IMR-90 (cell line): ENCODE measurements at places on chromosomes 1 and 21.

GRCh38 chr1:224644553-224645154 lies 28.5 kb downstream of the CNIH3 start:
- peak; percentile 55 for DNase-seq

GRCh38 chr1:210125143-210125542 lies 107.5 kb upstream of the SERTAD4 start:
- no peak for DNase-seq

DNA sequence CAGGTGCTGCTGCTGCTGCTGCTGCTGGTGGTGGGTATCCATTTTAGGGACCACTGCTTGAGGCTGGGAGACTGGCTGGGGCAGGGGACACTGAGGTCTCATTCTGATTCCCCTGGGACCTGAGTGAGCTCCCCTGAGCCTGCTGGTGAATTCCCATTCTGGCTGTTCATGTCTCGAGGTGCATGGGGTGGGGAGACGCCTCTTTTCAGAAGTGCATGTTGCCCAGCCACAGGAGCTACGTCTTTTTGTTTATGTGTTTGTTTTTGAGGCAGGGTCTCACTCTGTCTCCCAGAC lies 133.4 kb downstream of the RHOU start:
- no peak for DNase-seq

GRCh38 chr1:117106478-117106877 lies 15.1 kb downstream of the TRIM45 start:
- no peak for DNase-seq

- no peak for DNase-seq
Measured at GRCh38 chr1:114719424-114719787, 2.8 kb upstream of the NRAS start.
